GM04503 (cell line): ENCODE measurements at places on chromosomes 4 and X.

DNA sequence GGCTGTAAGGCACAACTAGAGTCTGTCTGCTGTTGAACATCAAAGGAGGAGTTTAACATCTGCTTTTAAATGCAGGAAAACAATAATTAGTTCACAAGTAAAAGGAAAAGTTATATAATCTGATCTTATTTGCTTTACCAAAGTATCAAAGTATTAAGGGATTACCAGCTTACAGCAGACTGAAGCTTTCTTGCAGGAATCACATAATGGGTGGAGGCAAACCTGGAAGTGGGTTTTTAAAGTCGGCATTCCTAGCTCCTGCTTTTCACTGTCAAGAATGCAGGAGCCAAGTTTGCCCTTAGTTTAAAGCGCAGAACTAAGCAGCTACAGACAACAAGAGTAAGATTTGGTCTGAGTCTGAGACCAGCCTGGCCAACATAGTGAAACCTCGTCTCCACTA lies 122.2 kb downstream of the APBB2 start:
- DNase-seq, result no peak

GRCh38 chr4:23970201-23970850 lies 80.5 kb upstream of the PPARGC1A start:
- DNase-seq, result no peak

DNA sequence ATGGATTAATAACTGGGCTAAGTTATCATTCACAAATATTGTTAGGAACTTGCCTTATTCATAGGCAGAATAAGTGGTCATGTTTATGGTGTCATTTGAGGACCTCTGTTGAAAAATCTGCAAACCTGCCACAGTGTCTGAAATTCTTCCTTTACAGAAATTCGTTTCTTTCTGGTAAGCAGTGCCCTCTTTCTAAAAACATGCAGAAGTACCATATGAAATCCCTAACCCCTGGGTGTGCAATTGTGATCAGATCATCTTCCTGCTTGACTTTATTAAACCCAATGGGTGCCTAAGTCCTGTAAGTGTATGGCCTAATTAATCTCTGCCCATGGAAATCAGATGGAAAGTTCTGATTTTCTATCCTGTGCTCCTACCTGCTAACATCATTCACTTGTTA lies 4.4 kb upstream of the HTATSF1 start:
- DNase-seq, result no peak

- DNase-seq, result no peak
Observed at GRCh38 chr4:84750260-84750959, 167.5 kb downstream of the CDS1 start.

DNA sequence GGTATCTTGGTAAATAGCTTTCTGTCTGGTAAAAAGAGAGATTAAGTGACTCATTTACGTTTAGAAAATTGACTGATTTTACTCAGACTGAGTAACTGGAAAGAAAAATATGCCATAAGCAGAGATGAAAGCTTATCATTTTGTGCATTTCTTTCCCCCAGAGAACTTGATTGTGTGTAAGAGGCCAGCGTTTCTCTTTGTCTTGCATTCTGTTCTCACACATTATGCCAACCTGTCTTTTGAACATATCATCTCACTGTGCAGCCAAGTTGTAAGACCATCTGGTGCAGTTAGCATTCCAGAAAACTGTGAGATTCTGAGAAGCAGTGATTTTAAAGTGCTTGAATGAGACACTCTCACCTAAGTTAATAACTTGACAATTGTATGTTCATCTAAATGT lies 651.3 kb downstream of the TECRL start:
- DNase-seq, result no peak

DNA sequence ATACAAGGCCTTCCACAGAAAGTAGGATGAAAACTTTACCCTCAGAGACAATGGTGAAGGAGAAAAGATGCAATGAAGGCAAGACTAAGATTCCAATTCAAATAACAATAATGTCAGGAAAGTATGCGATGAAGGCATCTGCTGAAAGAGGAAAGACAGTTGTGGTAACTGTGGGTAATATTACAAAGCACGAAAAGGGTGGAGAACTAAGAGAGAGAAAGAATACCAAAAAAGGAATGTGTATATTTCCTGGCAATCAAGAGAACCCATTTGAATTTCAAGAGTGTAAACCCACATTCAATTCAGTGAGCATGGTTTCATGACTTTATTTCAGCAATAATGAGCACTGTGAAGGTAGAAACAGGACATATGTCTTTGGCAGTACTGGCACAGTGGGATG lies 225.5 kb downstream of the PALLD start:
- no peak for DNase-seq

GRCh38 chr4:90730752-90731151 lies 603.6 kb downstream of the CCSER1 start:
- DNase-seq, result no peak

- DNase-seq, result no peak
Observed at GRCh38 chr4:68375667-68376559, 26.0 kb upstream of the YTHDC1 start.
